ENCODE measurements at places on chromosomes 5 and 9.
A peak's percentile ranks its signal among the peaks of the same experiment; 100 is the strongest.

GRCh38 chr9:77954013-77954665 lies 77.5 kb downstream of the GNAQ start:
- DNase-seq: no peak

DNA sequence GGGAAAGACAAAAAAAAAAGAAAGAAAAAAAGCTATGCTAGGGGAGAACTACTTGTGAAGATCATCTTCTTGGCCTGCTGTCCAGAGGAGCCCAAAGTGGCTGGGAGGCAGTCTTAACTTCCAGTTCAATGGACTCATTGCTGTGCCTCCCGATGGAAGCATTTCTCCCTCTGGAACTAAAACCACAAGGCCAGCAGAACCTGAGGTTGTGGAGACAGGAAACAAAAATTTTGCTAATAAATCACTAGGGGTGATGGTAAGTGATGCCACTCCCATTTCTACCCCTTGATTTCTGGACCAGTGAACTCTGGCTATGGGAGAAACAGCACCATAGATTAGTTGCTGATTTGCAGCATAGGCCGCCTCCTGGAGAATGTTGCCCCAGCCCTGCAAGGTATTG lies 123.4 kb upstream of the NFIL3 start:
- no peak for DNase-seq

DNA sequence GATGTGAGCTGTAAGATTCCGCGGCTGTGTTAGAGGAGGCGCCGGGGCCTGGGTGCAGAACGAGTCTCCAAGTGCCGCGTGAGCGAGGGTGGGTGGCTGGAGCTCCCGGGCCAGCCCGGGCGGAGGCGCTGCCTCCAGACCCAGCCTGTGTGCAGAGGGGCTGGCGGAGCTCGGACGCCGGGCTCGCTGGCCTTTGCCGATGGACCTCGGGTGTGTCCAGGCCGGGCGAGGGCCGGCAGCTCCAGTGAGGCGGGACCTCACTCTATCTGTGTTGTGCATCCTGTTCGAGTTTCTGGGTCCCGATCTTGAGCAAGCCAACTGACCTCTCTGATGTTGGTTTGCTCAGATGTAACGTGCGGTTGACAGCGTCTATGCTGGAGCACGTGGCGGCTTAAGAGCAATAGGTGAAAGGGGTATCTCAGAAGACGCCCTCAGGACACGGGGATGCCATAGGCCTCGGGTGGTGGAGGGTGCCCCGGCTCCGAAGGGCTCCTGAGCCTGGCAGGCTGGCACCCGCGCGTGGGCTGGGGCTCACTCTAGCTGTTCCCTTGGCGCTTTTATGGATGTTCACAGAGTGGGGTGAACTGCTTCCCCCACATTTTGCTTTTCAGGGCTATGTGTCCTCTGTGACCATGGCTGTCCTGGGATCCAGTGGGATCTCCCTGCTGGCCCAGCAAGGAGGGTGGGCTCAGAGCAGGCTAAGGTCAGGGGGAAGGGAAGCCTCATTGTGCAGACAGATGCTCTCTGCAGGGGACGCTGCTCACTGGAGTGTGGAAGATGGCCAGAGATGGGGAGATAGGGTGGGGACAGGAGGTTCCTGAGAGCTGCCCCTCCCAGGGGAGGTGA lies 69.8 kb downstream of the MRPL36 start:
- no peak for DNase-seq

DNA sequence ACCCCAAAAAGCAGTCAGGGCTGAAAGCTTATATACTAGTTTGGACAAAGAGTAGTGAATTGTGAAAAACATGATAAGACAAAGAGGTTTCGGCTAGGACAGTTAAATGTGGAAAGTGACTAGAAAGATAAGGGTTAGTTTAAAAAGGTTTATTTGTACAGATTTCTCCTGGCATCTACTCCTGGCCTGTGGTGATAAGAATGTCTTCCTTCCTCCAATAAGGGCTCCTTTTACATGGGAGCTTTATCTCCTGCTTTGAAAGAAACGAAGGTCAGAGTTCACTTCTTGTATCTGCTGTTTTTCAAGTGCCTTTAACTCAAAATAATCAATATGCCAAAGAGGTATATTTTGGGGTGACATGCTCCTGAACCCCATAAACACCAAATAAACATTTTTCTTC lies 776.1 kb upstream of the COX7C start:
- no peak for DNase-seq

DNA sequence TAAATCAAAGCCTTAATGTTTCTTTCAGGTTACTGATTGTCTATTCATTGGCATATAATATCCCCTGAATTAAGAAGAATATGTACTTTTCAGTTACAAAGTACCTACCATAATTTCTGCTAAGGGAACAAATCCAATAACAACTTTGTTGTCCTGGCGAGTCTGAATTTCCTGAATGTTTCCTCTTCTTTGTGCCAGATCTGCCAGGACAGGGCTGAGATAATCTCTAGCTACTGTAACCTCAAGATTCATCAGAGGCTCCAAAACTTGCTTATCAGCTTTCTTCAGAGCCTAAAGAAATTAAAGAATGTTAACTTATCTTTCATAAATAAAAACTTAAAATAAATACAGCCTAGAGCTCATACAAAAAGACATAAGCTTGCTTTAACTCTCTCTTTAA lies 37.2 kb downstream of the HEXB start:
- no peak for DNase-seq

- DNase-seq: no peak
These were observed 90.1 kb upstream of the DMRT1 start for GRCh38 chr9:751137-752051.

- DNase-seq: no peak
These were observed 108.7 kb downstream of the MAST4 start for GRCh38 chr5:66704790-66705425.

GRCh38 chr9:121962421-121962820 lies 130.7 kb downstream of the TTLL11 start:
- DNase-seq: no peak

DNA sequence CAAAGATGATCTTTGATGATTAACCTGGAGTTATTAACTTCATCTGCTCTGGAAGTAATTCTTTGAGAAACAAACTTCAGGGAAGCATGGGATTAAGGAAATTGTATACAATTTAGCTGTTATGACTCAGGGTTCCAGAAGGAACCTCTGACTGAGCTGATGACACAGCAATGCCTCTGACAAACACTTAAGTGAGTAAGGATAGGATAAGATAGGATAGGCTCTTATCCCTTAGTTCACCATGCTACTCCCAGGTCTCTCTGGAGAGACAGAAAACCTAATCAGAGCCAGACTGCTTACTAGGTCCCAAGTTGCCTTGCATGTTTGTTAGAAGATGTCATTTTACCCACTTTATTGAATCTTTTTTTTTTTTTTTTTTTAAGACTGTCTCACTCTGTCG lies 12.6 kb upstream of the TMEM38B start:
- DNase-seq: peak; percentile 39

DNA sequence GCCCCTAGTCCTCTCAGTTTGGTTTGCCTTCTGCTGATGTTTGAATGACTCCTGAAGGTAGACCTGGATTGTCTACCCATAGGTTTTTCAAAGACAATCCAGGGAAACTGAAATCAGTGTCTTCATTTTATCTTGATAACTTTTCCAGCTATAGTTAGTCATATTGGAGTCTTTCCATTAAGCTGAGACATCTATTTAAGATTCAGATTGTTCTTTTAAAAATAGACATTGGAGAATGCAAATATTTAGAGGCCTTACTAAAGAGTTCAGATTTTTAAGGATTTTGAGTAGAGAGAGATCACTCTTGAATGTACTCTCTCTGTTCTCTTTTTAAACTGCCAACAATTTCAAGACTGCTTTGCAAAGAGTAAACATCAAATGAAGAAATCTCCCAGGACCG lies 69.1 kb downstream of the GDNF start:
- no peak for DNase-seq

DNA sequence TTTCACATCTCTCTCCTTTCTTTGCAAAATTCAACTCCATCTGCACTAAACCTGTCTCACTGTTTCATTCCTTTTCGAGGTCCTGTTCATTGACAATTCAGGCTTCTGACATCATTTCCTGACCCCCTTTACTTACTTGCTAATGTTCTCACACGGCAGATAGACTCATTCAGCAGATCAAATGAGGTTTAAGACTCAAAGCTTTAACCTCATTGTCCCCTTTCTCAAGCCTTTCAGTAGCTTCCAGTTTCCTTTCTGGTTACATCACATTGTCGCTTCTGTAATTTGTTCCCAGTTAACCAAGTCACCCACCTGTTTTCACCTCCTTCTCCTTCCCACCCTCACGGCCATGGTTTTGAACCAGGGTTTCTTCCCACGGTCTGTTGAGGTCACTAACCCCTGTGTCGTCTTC lies 143.4 kb upstream of the OTULINL start:
- DNase-seq: no peak

DNA sequence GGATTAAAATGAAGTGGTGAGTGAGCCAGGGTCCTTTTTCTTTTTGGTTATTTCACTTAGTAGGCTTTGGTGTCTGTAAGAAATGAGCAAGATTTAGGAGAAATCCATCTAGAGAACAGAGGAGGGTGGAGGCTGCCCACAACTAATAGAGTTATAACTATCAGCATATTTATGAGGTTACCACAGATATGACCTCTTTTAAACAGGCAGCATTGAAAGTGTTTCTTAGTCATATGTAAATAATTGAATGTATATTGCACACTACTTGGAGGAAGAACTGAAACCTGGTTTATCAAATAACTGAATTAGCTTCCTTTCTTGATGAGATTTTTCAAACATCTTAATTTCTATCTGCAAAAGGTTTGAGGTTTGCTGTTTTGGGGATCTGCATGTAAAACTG lies 483.1 kb upstream of the PIK3R1 start:
- no peak for DNase-seq

DNA sequence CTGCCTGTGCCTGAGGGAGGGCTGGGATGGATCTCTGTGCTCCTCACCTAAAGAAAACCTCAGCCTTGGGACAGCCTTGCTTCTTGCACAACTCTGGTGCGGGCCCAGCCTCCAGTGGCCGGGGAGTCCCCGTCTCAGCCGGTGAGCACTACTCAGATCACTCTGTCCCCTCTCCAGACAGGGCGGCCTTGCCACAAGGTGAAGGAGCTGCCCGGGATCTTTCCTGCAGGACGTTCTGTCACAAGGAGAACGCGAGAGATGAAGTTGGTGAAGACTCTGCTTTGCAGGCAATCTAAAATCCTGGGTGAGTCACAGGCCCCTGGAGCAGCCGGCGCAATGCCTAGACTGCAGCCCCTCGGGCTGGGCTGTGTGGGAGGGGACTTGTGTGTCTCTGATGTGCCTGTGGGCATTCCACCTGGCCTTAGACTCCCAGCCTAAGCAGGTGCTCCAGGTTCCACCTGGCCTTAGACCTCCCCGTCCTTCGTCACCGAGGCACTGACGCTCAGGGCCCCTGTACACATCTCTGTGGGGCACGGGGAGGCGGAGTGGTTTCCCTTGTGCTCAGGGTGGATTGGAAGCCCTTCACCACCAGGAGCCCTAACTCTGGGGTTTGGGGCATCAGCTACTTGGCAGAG lies 15.2 kb upstream of the IRX4 start:
- DNase-seq: no peak

GRCh38 chr5:156850206-156850751 lies at the start of gene PPP1R2B:
PPP1R2B (plus strand) TSS chr5:156850295; CDS start chr5:156850563, 268 bp downstream.
- no peak for DNase-seq

- DNase-seq: no peak
These were observed 270.2 kb downstream of the NTRK2 start for GRCh38 chr9:84939774-84940173.

GRCh38 chr5:90020575-90021538 lies 388.7 kb downstream of the CETN3 start:
- no peak for DNase-seq

DNA sequence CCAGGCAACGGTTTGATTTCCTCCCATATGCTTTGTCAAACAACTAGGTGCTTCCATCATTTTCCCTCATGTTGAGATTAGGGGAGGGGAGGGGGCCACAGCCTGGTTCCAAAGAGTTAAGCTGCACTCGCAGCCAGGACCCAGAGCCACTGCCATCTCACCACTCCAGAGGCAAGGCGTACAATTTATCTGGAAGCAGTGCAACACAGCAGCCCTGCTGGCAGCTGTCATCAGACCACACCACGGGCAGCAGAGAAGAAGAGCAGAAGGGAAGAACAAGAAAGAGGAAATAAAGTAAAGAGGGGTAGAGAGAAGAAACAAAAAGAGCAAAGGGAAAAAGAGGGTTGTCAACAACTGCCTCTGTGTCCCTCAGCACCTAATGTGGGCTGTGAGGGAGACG lies 38.9 kb downstream of the MED27 start:
- DNase-seq: no peak

DNA sequence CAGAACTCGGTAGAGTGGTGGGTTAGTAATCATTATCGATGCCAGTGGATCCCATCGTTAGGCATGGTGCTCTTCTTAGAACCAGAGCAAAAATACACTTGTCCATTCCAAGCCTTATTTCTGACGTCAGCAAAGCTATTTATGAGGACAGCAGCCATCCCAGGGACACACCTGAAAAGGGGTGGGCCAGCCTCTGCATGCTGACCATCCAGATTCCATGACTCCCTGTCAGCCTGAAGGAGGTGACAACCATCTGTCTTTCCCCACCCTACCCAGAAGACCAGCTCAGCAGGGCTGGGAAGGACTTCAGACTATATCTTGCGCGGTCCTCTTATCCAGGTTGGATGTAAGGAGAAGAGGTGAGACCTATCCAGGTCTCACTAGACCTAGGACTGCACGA lies 5.7 kb upstream of the NIPAL4 start:
- no peak for DNase-seq

GRCh38 chr5:119343052-119343451 lies 12.8 kb upstream of the TNFAIP8 start:
- no peak for DNase-seq

DNA sequence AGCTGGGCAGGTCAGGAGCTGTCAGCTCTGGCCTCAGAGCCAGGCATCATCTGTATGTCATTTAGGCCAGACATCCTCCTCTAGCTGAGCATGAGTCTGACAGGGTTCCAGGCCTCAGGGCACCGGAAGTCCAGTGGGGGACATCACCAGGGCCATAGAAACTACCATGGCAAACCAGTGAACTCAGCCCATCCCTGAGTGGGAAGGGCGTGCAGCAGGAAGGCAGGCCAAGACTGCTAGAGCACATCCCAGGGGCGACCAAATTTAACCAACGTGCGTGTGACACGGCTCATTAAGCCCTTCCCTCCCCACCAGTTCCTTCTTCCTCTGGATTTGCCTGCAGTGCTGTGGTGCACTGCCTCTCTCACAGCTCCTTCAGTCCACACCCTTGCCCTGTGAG lies 75.9 kb downstream of the COL27A1 start:
- no peak for DNase-seq

DNA sequence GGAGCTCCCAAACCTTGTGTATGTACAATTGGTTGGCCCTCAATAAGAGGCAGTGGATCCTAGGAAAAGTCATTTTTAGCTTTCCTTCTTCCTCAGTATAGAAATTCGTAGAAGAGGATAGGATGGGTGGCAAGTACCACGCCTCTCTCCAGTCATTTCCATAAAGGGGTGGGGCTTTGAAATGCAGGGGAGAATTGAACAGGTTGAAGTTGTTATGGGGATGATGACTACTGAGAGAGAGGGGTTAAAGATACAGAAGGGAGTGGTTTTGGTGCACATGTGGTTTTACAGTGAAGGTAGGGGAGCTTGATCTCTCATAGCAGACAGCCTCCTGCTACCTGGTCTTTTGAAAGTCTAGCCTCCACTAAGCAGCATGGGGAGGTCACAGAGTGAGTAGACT lies 54.4 kb upstream of the FAM120AOS start:
- no peak for DNase-seq
